ENCODE measurements at places on chromosomes 4 and X.

- DNase-seq: no peak
Measured at GRCh38 chr4:42519803-42520417, 122.6 kb downstream of the SHISA3 start.

DNA sequence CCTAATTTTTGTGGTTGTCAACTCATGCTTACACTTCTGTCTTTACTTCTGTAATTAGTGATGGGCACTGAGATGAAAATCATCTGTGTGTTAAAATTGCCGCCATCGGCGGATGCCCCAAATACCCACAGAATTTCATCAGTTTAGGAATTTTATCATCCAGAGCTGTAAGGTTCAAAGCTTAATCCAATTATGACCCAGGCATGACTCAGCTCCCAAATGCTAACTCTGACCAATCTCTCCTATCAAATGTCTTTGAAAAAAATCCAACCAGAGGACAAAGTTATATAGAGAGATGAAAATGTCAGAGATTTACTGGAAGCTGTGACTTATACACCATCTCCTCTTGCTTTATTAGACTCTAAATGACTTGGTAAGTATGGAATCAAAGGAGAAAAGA lies 1048.7 kb upstream of the PRKX start:
- no peak for DNase-seq

DNA sequence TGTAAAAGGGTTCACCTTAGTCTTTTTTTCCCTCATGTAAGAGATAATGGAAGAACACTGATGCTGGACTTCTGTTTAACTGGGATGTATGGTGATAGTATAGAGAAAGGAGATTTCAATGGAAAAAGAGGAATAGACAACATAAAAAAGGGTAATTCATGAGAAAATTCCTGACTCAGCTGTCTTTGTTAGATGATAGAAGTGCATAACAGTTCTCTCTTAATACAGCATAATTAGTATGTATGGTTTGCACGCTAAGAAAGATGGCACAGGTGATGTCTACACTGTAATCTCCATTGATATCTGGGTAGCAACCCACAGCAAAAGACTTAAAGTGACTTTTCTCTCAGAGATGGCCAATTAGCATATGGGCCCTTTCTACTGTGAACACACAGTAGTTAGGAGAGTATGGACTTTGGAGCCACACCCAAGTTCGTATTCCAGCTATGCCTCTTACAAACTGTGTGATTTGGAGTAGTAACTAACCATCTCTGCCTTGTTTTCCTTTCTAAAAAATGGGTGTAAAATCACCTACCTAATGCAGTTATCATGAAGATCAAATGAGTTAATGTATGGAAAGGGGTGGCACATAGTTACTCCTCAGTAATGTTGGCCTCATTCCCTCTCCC lies 149.3 kb downstream of the PDE5A start:
- no peak for DNase-seq

- DNase-seq: no peak
Measured at GRCh38 chrX:18607966-18608365, 63.9 kb downstream of the RS1 start.

GRCh38 chrX:2315434-2315833 lies 185.3 kb downstream of the DHRSX start:
- DNase-seq: no peak

DNA sequence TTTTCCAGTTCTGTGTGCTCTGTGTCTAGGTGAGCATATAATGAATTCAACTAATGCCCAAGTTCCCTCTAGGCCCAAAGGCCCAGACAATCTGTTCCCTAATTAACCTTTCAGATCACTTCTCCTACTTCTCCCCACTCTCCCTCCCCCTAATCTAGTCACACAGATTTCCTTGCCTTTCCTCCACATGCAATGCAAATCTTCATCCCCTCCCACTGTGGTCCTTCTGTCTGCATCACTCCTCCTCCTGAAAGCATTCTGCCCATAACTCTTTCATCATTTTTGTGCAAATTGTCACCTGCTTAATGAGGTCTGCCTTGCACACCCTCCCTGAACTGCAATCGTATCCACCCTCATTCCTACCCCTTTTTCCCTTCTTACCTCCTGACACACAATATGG lies 346.6 kb downstream of the FBXO8 start:
- no peak for DNase-seq
